ENCODE measurements at places on chromosomes 1 and 21. TPM values are rescaled to one million over a fixed set of nuclear protein-coding genes. Genes with fewer than 3 reads are reported as not detected.

Gene OVAAL
- not detected for total RNA-seq

DNA sequence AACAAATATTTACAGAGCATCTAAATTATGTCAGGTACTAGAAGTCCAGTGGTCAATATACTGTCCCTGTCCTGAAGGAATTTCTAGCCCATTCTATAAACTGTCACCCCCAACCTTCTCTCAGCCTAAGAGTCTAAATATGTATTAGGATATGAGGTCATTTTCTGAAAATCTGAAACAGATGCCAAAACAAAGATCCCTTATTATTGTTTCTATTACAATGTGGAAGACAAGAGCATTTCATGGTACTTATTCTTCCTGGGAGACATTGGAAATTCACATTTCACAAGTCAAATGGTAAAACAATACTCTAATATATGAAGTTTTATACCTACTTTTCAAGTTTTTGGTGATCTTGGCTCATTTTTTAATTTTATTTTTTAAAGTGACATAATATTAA lies 2.6 kb downstream of the CLCA1 start:
- DNase-seq = no peak
- no peaks in the 10 kb centered on the region for H3K4me1 ChIP-seq
- no peaks in the 10 kb centered on the region for H3K36me3 ChIP-seq
- H3K27me3 ChIP-seq = peaks cover 10% of the 10 kb centered on the region

DNA sequence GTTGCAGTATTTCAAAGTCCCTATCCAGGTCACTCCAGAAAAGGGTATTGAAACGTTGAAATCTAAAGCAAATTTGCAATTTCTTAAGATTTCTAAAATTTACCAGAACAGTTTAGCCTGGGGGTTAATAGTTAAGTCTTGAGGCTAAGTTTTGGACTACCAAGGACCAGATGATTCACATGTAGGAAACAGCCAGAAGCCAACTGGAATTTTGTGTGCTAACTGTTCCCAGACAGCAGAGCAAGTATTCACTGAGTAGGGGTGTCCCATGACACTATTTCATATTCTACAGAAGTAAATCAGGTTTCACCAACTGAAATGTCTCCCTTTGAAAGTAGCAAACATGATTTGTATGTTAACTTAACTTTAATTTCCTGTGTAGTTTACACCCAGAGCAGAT lies 11.5 kb upstream of the C1orf105 start:
- peaks cover 12% of the 10 kb centered on the region for H3K4me1 ChIP-seq
- H3K4me3 ChIP-seq = no peak overlapping the region
- no peaks in the 10 kb centered on the region for H3K27me3 ChIP-seq
- DNase-seq = no peak

GRCh38 chr21:36627242-36627641 lies 71.7 kb upstream of the SIM2 start:
- no peaks in the 10 kb centered on the region for H3K36me3 ChIP-seq
- no peak for DNase-seq
- peaks cover 3% of the 10 kb centered on the region for H3K27me3 ChIP-seq
- H3K27ac ChIP-seq = no peak overlapping the region
- no peaks in the 10 kb centered on the region for H3K4me1 ChIP-seq

DNA sequence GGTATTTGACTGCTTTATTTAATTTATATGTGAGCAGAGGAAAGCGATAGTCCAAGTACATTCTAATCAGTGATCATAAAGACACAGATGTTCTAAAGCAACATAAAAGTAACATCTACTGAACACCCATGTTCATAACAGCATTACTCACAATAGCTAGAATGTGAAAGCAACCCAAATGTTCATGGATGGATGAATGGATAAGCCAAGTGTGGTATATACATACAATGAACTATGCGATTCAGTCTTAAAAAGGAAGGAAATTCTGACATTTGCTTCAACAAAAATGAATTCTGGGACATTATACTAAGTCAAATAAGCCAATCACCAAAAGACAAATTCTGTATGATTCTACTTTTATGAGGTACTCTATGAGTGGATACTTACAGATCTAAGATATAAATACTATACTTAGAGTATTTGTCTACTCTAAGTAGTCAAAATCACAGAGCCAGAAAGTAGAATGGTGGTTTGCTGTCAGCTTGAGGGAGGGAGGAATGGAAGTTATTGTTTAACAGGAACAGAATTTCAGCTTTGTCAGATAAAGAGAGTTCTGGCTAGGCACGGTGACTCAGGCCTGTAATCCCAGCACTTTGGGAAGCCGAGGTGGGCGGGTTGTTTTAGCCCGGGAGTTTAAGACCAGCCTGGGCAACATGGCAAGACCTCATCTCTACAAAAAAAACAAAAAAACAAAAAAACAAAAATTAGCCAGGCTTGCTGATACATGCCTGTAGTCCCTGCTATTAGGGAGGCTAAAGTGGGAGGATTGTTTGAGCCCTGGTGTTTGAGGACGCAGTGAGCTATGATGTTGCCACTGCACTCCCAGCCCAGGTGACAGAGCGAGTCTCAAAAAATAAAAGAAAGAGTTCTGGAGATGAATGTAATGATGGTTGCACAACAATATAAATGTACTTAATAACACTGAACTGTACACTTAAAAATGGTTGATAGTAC lies 79.7 kb upstream of the ARHGAP29 start:
- H3K4me3 ChIP-seq = no peak overlapping the region
- DNase-seq = no peak
- H3K27ac ChIP-seq = no peak overlapping the region
- peaks cover 5% of the 10 kb centered on the region for H3K27me3 ChIP-seq
- H3K36me3 ChIP-seq = no peaks in the 10 kb centered on the region
- no peaks in the 10 kb centered on the region for H3K4me1 ChIP-seq

DNA sequence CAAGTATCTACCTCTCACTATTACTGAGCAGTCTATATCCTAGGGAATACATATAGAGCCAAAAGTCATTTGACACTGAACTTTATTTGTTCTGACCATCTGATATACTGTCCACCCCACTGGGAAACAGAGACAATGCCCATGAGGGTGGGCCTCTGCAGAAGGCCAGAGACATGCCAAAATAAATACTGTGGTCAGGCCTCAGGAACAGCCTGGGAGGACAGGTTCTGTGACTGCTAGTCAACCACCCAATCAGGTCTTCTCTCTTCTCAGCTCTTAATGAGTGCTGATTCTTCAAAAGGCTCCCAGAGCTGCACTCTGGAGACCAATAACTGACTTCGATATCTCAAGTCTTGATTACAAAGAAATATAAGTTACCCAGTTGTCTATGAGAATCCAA lies 5.5 kb upstream of the ANKRD35 start:
- no peaks in the 10 kb centered on the region for H3K36me3 ChIP-seq
- H3K27ac ChIP-seq = no peak overlapping the region
- peaks cover 1% of the 10 kb centered on the region for H3K27me3 ChIP-seq
